ENCODE measurements at places on chromosomes 11 and 22.

DNA sequence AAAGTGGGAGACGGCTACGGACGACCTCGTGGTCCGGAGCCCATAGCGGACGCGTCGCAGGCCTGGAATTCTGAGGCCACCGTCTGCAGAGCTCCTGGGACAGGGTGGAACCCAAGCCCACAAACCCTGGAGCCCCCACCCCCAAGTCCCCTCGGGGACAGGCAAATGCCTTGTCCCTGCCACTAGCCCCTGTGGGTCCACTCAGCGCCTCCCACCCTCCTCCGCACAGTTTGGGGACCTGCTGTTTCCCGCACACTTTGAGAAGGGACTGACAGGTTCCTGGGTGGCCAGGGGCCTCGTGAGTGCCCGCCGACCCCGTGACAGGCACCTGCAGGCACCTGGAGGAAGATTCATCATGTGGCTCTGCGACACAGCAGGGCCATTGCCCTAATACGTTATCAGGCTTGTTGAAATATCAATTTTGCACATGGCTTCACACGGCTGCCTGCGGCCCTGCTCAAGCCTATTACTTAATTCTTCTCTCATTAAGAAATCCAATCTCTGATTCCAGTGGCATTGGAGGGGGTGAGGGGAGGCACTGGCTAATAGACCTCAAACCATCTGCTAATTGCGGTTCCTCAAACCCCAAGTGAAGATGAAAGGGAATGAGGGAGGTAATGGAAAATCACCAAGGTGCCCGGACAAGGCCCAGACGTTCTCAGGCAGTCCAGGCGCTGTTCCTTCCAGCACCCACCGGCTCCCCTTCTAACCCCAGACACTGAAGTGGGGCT is 672.5 kb downstream of the BRD1 start:
- DNase-seq, result no peak

DNA sequence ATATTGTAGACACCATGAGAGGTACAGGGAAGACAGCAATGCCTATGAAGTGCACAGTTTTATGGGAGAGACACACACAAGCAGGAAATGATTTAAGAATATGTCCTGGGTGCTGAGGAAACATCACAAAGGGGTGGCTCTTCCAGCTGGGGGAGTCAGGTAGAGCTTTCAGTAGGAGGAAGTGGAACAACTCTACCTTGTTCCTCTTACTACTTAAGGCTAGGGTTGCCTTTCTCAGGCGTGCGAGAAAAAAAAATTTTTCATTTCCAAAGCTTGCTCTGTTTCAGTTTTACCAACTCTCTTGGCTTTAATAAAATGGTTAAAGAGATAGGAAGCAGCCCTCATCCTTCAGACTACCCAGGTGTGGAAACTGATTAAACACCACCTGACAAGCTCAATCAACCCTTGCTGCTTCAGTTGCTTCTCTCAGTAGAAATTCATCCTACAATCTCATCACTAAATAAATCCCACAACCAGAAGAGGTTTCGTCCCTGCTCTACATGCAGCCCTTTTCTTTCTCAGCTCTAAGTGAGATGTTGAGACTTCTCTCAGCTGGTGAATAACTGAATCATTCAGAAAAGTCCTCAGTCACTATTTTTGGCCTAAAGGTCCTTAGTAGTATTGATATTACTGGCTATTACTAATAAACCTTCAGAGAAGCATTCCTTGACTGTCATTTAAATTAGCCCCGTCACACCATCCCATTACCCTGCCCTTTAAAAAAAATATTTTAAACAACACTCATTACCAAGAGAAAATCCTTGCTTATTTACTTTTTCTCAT is 5.9 kb downstream of the ABTB2 start:
- no peak for DNase-seq

GRCh38 chr11:112724496-112724790 is 236.8 kb upstream of the NCAM1 start:
- DNase-seq, result no peak

DNA sequence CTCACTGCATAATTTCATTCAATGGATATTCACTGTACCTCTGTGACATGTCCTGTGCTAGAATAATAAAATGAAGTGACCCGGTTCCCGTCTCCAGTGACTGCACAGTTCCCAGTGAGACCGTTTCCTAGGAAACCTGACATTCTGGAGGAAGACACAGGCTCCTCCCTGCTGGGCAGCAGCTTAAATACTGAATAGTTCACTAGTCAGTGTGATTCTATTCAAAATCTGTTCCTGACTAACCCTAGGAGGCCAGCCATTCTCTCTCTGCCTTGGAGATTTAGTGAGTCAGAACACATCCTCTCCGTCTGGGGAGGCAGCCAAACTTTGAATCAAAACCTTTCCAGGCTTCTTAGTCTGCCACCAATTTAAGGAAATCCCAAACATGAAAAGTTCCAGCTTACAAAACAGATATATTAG is 11.3 kb downstream of the TRIM66 start:
- DNase-seq, result no peak
